Ascending aorta (tissue), 2 donors: ENCODE measurements at places on chromosomes 4 and X.

- DNase-seq, result no peak
- no peak overlapping the region for H3K4me3 ChIP-seq
- no peaks in the 10 kb centered on the region for H3K27me3 ChIP-seq
- no peak overlapping the region for H3K27ac ChIP-seq
- peaks cover 93% of the 10 kb centered on the region for H3K36me3 ChIP-seq
- no peaks in the 10 kb centered on the region for H3K4me1 ChIP-seq
Observed at GRCh38 chr4:84678976-84679744, 96.2 kb downstream of the CDS1 start.

- no peaks in the 10 kb centered on the region for H3K36me3 ChIP-seq
- H3K4me1 ChIP-seq, result no peaks in the 10 kb centered on the region
- no peaks in the 10 kb centered on the region for H3K27me3 ChIP-seq
- no peak overlapping the region for H3K27ac ChIP-seq
- DNase-seq, result no peak
Observed at GRCh38 chrX:115906276-115906675, 264.3 kb upstream of the AGTR2 start.

DNA sequence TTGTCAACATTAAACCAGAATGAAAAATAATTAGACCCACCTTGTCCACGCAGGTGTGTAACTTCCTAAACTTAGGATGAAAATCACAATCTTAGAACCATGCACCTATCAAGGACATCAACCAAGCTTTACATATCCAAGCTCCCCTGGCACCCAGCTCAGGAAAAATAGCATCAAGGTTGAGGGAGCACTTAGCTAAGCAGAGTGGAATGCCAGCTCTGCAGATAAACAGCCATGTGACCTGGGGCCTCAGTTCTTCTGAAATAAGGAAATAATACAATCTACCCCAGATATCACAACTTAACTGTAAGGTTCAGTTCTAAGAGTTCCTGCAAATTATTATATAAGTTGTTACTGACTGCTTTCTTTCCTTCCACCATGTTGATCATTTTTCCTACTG, 64.7 kb downstream of the DHX15 start:
- no peaks in the 10 kb centered on the region for H3K27me3 ChIP-seq
- no peak overlapping the region for H3K27ac ChIP-seq
- peaks cover 2% of the 10 kb centered on the region for H3K36me3 ChIP-seq

DNA sequence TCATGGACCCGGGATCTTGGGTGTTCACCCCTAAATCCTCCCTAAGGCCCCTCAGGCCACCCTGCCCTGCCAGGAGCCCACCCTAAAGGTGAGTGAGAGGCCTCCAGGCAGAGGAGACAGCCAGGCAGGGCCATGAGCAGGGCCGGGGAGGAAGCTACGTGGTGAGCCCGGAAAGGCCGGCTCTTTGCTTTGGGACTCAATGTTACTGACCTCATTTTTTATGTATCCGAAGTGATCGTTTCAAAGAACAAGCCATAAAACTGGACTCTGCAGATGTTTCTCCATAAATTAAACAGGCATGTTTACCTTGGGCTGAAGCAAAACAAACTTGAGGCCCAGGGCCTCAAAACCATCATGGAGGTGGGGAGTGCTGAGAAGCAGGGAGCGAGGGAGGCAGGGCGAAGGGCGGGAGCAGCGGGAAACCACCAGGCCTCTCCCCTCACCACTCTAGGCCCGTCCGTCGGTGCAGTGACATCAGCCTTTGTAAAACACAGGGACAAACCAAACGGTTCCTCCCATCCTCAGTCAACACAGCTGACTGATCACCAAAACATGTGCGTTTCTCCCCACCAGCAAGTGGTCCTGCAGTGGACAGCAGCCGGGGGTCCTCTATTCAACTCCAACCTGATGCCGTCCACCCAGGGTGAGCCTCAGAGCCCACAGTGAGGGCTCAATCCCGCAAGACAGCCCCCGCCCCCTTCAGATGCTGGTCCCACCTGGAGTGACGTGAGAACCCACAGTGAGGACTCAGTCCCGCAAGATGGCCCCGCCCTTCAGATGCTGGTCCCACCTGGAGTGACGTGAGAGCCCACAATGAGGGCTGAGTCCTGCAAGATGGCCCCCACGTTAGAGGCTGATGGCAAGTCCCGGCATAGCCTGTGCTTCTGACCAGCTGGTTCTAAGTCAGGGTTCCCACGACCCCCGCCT, 102.9 kb upstream of the LRPAP1 start:
- no peaks in the 10 kb centered on the region for H3K27me3 ChIP-seq
- H3K27ac ChIP-seq, result no peak overlapping the region
- H3K36me3 ChIP-seq, result no peaks in the 10 kb centered on the region
- H3K4me1 ChIP-seq, result no peaks in the 10 kb centered on the region

DNA sequence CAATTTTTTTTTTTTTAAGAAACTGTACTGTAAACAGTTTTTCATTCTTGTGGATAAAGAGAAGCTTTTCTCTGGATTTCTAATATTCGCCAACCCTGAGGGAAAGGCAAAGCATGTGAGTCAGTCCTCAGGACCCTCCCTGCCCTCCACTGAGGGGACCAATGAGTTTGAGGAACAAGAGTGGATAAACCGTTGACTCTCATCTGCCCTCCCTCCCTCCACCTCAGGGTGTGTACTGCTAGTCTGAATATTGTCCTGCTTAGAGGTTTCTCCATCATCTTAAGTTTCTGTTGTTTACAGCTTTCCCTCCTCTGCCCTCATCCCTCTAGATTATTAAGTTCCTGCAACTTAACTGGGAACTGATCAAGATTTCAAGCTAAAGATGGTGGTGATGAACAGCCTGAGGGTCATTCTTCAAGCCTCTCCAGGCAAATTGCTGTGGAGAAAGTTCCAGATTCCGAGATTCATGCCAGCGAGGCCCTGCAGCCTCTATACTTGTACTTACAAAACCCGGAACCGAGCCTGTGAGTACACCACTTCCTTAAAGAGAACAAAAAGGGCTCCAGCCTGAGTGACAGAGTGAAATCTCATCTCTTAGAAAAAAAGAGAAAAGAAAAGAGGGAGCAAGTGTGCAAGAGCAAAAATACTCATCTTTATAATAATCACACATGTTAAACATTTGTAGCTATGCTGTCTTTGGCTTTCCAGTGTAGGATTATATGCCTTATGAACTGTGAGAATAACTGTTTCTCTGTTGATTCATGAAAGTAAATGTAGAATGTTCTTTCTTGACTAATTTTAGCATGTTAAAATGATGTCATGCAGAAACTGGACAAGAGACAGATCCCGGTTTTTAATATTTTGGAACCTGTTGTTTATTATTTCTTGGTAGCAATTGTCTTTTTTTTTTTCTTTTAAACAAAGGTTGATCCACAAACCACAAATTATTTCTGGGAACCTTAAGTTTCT, 11.9 kb downstream of the CA5B start:
- H3K4me1 ChIP-seq, result peaks cover 26% of the 10 kb centered on the region
- H3K27ac ChIP-seq, result peak overlapping the region; percentile 89
- H3K27me3 ChIP-seq, result no peaks in the 10 kb centered on the region
- H3K36me3 ChIP-seq, result no peaks in the 10 kb centered on the region

DNA sequence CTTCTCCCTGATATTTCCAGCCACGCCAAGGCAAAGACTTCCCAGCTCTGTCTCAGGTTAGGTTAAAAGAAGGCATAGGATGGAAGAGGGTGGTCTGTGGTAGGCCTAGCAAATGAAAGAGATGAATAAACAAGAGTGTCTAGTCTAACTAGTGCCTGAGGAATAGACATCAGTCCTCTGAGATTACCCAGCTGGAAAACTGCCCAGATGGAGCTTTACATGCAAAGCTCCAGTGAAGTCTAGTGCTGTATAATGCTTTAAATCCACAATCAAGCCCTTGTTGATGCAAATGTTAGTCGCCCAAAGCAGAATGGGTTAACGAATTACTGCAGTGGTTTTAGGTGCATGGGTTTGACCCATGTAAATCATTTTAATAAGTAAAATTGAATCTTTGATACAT, 24.8 kb upstream of the GUCY1B1 start:
- H3K4me1 ChIP-seq, result no peaks in the 10 kb centered on the region
- no peaks in the 10 kb centered on the region for H3K27me3 ChIP-seq
- no peak overlapping the region for H3K27ac ChIP-seq
- H3K4me3 ChIP-seq, result no peak overlapping the region
- H3K36me3 ChIP-seq, result peaks cover 5% of the 10 kb centered on the region
- DNase-seq, result no peak

GRCh38 chr4:118935819-118936218, 47.2 kb downstream of the SYNPO2 start:
- DNase-seq, result no peak
- H3K36me3 ChIP-seq, result no peaks in the 10 kb centered on the region
- H3K27ac ChIP-seq, result peak overlapping the region; percentile 65
- peaks cover 24% of the 10 kb centered on the region for H3K4me1 ChIP-seq
- no peaks in the 10 kb centered on the region for H3K27me3 ChIP-seq
- no peak overlapping the region for H3K4me3 ChIP-seq

DNA sequence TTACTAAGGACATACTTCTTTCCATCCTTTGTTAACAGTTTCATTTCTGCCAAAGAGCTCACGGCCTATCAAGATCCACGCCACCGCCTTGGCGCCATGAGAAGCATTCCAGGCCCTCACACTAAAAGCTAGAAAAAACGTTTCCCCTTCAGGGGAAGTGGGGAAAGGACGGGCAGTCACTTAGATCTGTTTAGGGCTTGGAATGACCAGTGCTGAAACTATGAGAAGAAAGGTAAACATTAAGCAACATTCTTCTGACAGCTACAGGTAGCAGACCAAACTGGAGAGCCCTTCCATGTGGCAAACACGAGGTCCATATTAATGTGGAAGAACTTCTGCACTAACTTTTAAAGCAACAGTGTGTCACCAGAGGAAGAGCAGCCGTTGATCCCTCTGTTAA, 146.7 kb downstream of the SH3KBP1 start:
- no peaks in the 10 kb centered on the region for H3K36me3 ChIP-seq
- DNase-seq, result no peak
- no peak overlapping the region for H3K4me3 ChIP-seq
- H3K27ac ChIP-seq, result no peak overlapping the region
- no peaks in the 10 kb centered on the region for H3K4me1 ChIP-seq

GRCh38 chr4:151641167-151641566, 119.6 kb downstream of the GATB start:
- no peak for DNase-seq
- H3K27me3 ChIP-seq, result no peaks in the 10 kb centered on the region
- no peak overlapping the region for H3K4me3 ChIP-seq
- H3K4me1 ChIP-seq, result no peaks in the 10 kb centered on the region

DNA sequence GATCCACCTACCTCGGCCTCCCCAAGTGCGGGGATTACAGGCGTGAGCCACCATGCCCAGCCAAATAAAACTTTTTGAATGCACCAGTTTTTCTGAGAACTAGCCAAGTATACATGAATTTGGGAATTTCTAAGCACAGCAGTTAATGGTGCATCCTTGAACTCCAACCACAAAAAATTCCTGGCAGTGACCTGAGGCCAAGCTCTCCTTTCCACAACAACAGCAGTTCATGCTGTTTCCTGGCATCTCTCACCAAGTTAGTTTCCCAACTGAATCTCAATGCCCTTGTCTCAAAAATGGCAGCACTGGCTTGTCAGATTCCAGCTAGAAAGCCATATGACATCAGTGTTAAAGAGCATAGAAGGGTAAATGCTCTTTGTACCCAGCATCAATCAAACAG, 15.9 kb upstream of the XKRX start:
- no peaks in the 10 kb centered on the region for H3K27me3 ChIP-seq
- no peaks in the 10 kb centered on the region for H3K36me3 ChIP-seq
- no peak overlapping the region for H3K27ac ChIP-seq
- no peak overlapping the region for H3K4me3 ChIP-seq
- DNase-seq, result no peak

GRCh38 chr4:129550281-129550785, 454.4 kb downstream of the C4orf33 start:
- DNase-seq, result no peak
- H3K4me3 ChIP-seq, result no peak overlapping the region
- no peaks in the 10 kb centered on the region for H3K36me3 ChIP-seq
- H3K4me1 ChIP-seq, result no peaks in the 10 kb centered on the region
- no peak overlapping the region for H3K27ac ChIP-seq

DNA sequence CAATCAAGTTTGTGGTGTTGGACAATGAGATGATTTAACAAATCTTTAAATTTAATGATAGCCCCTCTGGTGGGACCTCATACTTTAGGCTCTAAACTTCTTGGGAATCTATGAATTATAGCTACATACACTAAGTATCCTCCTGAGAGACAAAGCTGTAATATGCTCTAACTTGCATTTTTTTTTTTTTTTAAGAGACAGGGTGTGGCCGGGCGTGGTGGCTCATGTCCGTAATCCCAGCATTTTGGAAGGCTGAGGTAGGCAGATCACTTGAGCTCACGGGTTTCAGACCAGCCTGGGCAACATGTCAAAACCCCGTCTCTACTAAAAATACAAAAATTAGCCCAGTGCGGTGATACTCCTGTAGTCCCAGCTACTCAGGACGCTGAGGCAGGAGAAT, 23.3 kb upstream of the COQ2 start:
- DNase-seq, result no peak
- no peak overlapping the region for H3K27ac ChIP-seq
- H3K27me3 ChIP-seq, result no peaks in the 10 kb centered on the region
- no peak overlapping the region for H3K4me3 ChIP-seq

GRCh38 chr4:129046055-129046959, 47.0 kb downstream of the SCLT1 start:
- no peaks in the 10 kb centered on the region for H3K4me1 ChIP-seq
- no peak overlapping the region for H3K4me3 ChIP-seq
- H3K27me3 ChIP-seq, result no peaks in the 10 kb centered on the region
- peaks cover 4% of the 10 kb centered on the region for H3K36me3 ChIP-seq
